ENCODE measurements at places on chromosomes 5 and 9.

GRCh38 chr9:121987314-121987713 lies 105.8 kb downstream of the TTLL11 start:
- DNase-seq, result no peak

DNA sequence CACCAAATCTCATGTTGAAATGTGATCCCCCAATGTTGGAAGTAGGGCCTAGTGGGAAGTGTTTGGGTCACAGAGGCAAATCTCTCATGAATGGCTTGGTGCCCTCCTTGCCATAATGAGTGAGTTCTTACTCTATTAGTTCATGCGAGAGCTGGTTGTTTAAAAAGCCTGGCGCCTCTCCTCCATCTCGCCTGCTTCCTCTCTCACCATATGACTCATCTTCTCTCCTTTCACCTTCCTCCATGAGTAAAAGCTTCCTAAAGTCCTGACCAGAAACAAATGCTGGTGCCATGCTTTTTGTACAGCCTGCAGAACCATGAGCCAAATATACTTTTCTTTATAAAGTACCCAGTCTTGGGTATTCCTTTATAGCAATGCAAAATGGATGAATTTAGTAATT lies 20.9 kb upstream of the ARHGAP26 start:
- no peak for DNase-seq

DNA sequence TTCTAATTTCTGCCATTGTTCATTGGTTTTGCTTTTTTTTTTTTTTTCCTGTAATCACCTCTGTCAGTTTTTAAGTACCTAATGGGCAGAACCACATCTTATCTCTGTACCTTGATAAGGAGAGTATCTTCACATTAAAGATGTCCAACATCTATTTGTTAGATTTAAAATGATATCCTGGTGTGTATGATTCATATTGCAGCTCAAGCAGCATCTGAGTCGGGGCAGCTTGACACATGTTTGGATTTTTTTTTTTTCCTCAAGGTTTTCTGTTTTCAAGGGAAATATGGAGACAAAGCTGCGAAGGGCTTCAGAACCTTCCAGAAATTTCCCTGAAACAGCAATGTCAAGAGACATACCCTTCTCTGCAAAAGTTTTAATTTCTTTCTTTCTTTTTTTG lies 164.7 kb downstream of the DOCK2 start:
- DNase-seq, result no peak

DNA sequence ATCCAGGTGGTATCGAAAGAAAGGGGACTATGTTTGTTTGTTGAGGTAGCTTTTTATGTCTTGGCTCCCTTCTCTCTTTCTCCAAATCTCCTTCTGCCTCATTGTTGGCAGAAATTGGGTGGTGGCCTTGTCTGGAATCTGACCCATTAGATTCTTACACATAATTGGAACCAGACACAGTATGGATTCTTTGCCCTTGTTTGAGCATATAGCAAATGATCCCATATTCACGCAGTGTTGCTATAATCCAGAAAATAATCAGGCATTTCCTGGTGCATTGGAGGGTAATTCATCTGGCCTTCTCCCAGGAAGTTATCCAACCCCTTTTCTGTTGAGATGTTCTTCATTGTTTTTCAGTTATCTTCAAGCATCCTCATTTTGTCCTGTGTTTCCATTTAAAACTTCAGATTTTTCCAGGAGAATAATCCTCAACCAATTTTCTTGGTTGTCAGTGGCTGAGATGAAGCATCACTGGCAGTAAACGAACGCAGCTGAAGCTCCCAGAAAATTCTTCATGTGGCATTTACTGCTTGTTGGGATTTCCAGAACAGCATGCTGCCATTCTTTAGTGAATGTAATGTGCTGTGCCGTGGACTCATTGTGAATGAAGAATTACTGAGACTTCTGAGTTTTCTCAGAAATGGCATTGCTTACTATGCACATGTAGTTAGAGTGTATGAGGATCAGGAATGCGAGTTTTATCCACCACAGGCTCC lies 70.5 kb upstream of the NTRK2 start:
- DNase-seq, result no peak

- DNase-seq, result no peak
These were observed 926.3 kb upstream of the ARRDC3 start for GRCh38 chr5:92309336-92309991.

DNA sequence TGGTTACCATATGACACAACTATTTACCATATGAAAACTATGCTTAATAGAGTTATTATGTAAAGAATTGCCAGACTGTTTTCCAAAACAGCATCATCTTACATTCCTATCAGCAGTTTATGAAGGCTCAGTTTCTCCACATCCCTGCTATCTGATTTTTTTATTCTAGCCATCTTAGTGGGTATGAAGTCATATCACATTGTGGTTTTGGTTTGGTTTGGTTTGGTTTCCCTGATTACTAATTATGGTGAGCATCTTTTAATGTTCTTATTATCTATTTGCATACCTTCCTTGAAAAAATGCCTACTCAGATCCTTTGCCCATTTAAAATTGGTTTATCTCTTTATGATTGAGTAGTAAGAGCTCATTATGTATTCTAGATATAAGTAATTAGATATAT lies 199.4 kb upstream of the NFIL3 start:
- DNase-seq, result no peak

DNA sequence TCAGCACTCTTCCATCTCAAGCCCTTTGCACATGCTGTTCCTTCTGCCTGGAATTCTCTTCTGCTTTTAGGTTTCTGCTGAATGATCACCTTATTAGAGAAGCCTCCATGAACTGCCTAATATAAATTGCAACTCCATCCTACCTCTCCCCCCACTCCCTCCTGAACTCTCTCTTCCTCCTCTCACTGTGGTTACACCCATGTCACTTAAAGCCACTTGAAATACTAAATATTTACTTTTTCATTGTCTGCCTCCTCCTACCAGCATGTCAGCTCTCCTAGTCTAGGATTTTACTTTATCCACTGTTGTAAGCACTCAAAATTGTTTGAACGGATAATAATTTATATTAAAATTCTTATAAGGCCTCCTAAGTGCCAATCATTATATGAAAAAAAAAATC lies 43.8 kb downstream of the ACTL7B start:
- no peak for DNase-seq

GRCh38 chr5:172828911-172829431 lies 5.1 kb upstream of the ERGIC1 start:
- DNase-seq, result no peak

DNA sequence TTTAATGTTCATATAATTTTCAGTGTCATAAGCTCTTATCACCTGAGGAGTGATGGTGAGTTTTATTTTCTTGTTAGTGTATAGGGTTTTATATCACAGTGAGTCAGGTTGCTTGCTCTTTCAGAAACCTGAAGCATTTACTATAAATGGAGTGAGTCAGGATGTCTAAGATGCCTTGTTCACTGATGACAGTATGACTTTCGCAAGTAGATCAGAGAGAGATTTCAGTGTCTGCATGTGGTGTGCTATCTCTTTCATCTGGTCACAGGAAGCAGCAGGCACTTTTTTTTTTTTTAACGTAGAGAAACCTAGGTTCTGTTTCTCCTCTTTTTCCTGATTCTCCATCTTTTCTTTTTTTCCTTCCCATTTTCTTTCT lies 237.1 kb downstream of the DMRTA1 start:
- no peak for DNase-seq

DNA sequence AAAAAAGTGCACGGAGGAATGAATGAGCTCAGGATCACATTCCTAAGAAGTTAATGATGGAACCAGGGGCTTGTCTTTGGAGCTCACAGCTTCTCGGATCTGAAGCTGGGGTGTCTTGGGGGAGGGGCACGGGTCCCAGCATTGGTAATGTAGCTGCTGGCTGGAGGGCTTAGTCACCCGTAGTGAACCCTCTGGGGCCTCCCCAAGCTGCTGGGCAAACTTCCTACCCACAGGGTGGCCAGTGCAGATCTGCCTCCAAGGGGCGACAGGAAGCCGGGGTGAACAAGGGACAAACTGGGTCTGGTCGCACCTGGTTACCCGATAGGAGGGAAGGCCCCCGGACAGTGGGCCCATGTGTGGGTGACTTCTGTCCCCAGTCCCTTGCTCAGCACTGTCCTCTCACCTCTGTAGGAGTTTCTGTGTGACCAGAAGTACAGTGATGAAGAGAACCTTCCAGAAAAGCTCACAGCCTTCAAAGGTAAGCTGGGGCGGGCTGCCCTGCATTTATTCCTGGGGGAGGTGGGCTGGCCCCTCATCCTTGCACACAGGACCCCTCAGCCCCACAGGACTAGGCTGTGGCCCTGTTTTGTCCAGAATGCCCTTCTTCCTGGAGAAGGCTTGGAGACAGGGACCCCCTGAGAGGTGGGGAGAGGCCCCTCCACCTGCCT lies 14.1 kb upstream of the NUP214 start:
- DNase-seq, result no peak

DNA sequence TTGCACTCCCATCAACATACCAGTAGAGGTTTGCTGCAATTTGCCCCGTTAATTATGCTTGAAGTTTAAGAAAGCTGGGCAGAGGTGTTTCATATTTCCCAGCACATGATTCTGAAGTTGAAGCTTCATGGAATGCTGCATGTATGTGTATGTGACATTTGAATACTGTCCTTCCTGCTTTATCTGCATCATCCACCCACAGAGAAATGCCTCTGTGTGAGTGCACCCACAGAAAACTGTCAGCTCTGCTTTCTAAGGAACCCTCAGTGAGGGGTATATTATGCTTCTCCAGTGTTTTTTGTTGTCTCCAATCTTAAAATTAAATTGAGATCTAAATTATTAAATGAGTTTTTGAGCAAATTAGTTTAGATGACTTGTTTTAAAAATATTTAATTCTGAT lies 358.1 kb upstream of the PIK3R1 start:
- no peak for DNase-seq

GRCh38 chr5:32170303-32171151 lies 3.6 kb downstream of the GOLPH3 start:
- DNase-seq, result no peak

DNA sequence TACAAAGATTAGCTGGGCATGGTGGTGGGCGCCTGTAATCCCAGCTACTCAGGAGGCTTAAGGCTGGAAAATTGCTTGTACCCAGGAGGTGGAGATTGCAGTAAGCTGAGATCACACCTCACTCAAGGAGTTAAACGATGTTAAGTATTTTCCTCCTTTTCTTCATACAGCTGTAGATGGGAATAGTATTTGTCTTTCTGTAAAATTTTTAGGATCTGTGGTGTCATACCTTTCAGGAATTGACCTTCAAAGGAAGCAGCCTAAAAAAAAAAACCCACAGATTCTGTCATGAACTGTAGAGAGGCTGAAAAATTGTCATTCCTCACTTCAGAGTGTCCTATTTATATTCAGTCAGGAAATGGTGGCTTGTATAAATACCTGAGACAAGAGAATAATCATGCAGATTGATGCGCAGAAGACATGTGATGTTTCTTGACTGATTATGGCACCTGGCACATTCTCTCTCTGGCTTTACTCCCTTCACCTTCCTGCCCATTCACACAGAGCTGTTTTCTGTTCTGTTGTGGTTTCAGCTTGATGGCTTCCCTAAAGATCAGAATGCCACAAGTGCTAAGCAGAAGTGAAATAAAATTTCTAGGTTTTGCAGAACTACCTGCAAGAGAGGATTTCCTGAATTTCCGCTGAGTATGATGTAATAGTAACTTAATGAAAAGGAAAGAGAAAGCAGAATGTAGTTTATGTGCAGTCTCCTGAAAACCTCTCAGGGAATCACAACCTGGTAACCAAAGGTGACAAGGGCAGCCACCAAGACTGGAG lies 3.8 kb downstream of the IFNA1 start:
- no peak for DNase-seq

DNA sequence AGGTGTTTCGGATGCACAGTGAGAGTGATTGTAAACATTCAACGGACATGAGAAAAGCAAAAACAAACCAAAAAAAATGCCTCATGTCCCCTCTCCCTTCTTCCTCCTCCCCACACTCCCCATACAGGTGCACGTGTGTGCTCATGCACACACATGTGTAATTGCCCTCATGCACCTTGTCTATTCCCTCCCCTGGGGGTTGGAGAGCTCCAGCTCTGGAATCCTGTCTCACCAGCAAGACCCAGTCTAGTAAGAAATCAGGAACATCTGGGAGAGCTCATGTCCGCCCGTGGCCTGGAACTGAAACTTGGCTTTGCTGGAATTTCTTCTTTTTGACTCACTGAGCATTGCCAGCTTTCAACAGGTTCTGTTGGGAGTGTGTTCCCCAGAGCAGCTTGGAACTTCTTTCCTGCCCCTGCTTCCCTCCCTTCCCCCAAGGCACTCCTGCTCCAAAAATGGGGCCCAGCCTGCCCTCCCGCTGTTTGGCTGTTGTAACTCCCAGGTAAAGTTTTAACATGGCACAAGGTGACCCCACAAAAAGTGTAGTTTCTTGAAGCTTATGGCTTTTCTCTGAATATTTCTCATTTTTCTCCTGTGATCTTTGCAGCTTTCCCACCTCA lies 190.1 kb downstream of the NR3C1 start:
- DNase-seq, result no peak

DNA sequence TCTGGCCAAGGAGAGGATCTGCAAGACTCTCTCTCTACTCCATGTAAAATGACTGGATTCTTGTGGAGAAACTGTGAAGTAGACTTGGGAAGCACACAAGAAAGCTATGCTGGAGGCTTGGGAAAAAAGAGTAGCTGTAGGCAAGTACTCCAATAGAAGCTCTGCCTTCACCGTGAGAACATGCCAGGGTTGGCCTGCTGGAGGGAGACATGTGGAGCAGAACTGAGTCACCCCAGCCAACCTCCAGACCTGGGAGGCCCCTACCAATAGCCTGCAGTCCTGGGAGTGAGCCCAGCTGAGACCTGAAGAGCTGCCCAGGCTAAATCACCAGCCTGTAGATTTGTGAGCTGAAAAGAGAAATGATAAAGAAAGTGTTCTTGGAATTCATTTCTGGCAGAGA lies 66.6 kb downstream of the DEPDC1B start:
- DNase-seq, result no peak

DNA sequence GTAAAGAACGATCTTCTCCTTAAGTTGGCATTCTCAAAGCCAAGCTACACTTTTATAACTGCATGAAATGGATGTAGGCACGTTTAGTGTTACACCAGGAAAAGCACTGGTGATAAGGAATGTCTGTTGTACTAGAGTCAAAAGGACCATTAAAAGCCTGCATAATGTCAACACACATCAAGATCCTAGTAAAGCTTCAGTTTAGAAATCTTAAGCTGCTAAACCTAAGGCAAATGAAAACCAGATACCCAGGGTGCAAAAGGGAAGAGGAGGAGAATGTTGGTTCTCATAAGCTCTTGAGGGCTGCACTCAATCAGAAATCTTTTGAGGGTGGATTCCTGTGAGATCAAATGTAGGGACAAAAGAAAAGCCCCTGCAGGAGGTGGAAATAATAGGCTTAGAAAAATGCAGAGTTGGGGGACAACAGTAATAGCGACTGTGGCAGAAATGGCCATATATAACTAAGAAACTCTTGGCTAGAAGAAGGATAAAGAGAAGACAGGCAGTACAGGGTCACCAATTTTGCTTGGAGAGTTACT lies 148.2 kb downstream of the FBXL17 start:
- no peak for DNase-seq

DNA sequence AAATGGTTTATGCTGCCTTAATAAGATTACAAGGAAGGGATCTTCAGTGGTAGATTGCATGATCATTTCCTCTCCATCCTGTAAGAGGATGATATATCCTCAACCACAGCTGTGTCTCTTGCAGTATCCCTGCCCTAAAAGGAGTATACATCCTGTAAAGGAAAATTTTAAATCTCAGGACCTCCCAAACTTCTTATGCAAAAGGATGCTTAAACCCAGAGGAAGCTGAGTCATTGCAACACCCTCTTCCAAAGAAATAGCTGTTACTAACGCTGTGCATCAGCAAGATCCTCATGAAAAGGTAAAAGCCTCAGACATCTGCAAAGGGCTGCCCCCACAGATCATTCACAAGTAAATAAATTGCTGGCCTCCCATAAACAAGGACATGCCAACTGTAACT lies 599.0 kb downstream of the PRELID2 start:
- no peak for DNase-seq
